ENCODE measurements at places on chromosomes 4 and X.

DNA sequence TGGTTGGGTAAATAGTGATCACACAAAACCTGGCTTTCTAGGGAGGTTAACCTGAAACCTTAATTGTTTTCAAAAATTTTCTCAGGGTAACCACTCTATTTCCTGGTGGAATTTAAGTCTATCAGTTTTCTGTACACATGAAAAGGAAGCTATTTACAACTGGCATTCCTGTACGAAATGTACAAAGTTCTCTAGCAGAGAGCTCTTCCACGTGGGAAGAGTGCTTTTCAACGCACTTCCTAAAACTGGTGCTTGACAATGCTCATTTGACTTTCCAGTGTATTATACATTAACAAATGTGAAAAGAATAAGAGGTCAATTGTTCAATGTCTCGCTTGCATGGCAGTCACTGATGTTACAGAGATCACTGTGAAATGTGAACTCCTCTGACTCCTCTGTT, 2.8 kb upstream of the SOD3 start:
- DNase-seq, result no peak

- DNase-seq, result no peak
These were observed 40.0 kb upstream of the SHISA3 start for GRCh38 chr4:42357325-42357724.

- no peak for DNase-seq
These were observed 323.5 kb downstream of the FAM47A start for GRCh38 chrX:33808636-33809035.

GRCh38 chr4:66034262-66034661, 364.0 kb upstream of the EPHA5 start:
- no peak for DNase-seq

- no peak for DNase-seq
These were observed 786.2 kb upstream of the POU3F4 start for GRCh38 chrX:82721891-82722290.

DNA sequence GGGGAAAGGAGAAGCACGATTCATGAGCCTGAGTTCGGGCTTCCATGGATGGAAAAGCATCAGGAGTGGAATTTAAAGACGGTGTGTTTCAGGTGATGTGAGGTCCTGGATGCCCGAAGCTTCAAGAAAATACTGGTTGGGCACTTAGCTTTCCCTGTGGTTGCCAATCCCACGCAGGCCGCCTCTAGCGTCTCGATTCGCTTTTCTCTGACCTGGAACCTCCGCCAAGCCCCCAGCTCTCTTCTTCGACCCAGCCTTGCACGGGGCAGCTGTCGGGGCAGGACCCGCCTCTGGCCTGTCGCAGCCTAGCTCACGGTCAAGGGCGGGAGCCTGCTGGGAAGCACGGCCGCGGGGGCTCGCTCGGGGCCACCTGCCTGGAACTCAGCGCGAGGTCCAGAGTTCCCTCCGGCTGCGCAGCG, 308 bp upstream of the TLR2 start:
- no peak for DNase-seq

GRCh38 chr4:47221721-47222120, 190.4 kb downstream of the GABRB1 start:
- no peak for DNase-seq

DNA sequence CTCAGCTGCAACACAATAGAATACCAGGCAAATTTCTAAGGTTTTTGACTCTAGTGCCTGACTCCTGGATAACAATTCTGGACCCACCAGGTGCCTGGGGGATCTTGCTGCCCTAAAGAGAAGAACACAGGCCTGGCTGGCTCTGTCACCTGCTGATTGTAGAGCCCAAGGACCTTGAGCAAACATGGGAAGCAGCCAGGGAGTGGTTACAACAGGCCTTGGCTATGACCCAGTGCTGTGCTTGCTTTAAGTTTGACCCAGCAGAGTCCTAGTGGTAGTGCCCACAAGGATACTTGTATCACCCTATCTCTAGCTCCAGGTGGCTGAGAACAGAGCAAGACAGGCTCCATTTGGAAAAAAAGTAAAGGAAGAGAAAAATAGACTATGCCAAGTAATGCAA, 176.8 kb upstream of the DCAF12L2 start:
- DNase-seq, result no peak

DNA sequence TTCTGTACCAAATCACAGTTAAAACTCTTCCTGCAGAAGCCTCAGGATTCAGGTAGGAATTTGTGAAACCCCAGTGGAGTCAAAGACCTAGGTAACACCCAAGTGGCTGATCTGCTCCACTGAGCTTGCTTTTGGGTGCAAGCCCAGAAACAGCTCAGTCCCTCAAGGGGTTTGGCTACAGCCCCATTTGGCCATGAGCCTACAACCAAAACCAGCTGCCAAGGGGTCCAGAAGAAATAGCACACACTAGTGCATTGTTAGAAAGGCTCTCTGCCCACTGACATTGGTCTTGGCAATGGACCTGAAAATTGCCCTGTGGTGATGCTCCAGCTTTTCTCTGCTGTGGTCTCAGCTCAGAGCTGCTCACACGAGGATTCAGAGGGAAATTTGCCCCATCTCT, 577.4 kb upstream of the INTU start:
- DNase-seq, result no peak

GRCh38 chr4:188819233-188819632, 680.0 kb downstream of the TRIML1 start:
- DNase-seq, result no peak

- DNase-seq, result no peak
These were observed 1.4 kb downstream of the GRK4 start for GRCh38 chr4:2964706-2965258.

- no peak for DNase-seq
These were observed 14.1 kb upstream of the PYURF start for GRCh38 chr4:88537709-88538108.

GRCh38 chr4:25872851-25873631, 10.3 kb upstream of the SEL1L3 start:
- no peak for DNase-seq

DNA sequence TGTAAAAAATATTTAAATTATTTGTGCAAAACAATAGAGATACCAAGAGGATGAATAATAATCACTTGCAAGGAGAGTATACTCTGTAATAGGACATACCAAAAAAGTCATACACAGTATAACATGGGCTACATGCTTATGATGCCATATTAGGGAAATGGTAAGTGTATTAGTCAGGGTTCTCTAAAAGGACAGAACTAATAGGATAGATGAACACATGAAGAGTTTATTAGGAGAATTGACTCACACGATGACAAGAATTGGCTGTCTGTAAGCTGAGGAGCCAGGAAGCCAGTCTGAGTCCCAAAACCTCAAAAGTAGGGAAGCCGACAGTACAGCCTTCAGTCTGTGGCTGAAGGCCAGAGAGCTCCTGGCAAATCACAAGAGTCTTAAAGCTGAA, 151.2 kb downstream of the DTHD1 start:
- no peak for DNase-seq

DNA sequence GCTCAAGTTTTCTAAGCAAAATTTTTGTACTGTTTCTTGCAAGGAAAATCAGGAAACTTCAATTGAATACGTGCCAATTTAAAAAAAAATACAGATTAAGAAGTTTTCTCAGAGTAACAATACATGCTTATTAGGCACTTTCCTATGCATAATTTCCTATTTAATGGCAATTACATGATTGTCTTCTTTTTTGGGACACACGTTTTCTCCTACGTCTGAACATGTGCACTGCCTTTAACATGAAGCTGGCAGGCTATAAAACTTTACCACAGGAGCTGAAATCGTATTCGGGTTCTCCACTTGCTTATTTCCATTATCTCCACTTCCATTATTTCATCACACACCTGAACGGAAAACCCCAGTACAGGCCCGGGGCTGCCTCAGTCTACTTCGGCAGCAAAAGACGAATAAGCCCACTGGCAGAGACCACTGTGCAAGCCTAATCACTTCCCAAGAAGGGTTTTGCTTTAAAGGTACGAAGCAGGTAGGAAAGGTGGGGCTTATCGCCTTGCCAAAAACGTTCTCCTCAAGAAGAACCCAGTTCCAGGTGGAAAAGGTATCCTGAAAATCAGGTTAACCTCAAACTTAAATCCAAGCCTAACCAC, 575 bp downstream of the RCHY1 start:
- DNase-seq, result no peak

- peak; percentile 38 for DNase-seq
These were observed 584 bp downstream of the SUV39H1 start for GRCh38 chrX:48696909-48697727.

DNA sequence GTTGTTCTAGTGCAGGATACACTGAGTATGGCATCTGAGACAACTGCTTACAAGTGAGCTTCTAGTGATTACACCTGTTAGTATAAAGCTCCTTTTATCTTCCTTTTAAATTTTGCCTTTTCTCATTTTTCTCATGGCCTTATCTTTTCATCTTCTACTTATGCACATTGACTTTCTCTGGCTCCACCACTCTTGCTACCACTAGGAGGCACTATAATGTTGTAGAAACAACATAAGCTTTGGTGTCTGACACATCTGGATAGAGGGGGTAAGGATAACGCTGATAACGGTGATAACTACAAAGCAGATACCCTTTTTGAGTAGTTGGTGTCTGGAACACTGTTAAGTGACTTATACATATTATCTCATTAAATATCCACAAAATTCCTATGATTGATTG, 187.4 kb upstream of the TEX13C start:
- no peak for DNase-seq

DNA sequence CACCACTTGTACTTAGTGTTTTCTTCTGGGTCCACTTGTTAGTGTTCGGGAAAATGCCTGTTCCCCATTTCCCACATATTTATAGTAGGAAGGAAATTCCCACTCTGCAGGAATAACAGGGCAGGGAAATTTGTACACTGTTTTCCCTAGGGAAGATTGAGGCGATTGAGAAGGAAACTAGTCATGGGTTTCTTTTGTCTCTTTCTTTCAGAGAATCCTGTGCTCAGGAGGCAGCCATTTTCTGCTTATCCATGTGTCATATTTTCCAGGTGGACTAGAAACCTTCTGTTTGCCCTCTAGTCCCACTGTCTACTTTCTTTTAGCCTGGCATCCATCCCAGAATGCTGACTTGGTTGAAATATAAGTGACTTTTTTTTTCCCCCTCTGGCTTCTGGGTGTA, 299.1 kb upstream of the ANKRD50 start:
- no peak for DNase-seq

- DNase-seq, result no peak
These were observed 4.2 kb downstream of the PDHA1 start for GRCh38 chrX:19347916-19348315.

DNA sequence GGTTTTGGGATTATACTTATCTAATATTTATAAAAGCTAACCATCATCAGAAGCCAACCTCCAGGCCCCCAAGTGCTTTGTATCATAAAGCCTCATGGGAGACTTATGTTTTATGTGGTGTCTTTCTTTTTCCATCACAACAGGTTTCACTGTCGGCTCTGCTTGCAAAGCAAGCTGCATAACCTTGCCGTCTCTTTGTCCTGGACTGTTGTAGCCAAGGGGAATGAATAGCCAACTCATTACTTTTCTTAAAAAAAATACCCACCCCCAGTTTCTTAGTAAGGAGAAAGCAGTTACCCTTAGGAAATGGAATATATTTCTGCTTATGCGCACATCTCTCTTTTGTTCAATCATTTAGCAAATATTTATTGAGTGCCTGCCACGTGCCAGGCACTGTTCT, 40.7 kb downstream of the FAM184B start:
- DNase-seq, result no peak

DNA sequence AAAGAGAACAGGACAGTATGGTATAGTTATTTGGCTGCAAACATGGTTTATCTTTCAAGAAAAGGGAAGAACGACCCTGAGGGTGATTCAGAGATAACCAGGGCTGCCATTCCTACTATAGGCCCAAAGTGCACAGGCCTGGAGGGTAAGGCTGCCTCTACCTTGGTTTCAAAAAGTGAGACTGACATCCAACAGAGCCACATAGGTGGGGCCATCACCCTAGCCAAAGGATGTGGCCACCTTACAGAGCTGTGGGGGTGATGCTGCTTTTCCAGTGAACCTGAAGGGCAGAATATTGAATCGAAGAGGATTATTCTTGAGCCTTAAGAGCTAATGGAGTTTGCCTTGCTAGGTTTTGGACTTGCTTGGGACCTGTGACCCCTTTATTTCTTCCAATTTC, 15.7 kb downstream of the SH2D1A start:
- DNase-seq, result no peak
